ENCODE measurements at places on chromosomes 2 and 18.

DNA sequence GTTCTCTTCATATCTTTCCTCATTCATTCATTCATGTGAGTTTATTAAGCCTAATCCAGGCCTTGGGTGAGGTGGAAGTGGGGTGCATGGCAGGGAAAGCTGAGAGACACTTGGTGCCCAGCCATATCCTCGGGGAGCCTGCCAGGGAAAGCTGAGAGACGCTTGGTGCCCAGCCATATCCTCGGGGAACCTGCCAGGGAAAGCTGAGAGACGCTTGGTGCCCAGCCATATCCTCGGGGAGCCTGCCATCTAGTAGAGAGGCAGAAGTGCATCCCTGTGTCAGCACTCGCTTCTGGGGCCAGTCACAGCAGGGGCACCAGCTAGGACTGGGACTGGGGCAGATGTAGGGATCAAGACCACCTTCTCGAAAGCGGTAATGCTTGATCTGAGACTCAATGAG is 39.4 kb downstream of the DDX18 start:
- DNase-seq = no peak

DNA sequence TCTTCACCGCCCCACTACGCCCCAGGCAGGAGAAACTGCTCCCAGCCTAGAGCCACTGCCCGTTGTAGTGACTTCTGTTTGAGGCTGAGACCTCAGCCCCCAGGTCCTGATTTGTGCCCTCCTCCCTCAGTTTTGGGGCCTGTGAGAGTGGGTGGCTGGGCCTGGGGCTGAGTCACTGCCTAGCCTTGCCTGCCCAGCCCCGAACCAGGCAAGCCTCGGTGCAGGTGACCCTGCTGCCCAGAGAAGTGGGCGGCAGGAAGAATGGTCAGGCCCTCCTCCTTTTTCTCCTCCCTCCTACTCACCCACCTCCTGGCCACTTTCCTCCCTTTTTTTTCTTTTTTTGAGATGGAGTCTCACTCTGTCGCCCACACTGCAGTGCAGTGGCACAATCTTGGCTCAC is 66.6 kb downstream of the ZFP36L2 start:
- no peak for DNase-seq

GRCh38 chr2:33336036-33336625 is 140.3 kb upstream of the RASGRP3 start:
- DNase-seq = no peak

DNA sequence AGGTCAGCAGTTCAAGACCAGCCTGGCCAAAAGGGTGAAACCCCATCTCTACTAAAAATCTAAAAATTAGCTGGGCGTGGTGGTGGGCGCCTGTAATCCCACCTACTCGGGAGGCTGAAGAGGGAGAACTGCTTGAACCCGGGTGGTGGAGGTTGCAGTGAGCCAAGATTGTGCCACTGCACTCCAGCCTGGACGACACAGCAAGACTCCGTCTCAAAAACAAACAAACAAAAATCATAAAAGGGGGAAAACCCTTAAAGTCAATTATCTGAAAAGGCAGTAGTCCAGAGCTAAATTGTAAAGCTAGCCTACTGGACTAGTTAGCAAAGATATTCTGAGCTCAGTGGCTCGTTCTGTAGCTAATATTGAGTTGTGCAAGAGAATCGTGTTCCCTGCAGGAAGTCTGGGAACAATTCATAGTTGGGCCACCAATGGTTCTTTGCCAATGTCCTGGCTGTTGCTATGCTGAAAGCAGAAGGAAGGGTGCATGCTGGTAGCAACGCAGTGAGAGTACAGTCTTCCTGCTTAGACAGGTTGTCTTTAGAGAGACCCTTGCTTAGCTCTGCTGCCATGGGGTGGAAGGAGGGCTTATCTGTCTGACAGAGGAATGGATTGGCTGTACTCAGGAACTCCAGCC is 4.3 kb downstream of the TGOLN2 start:
- DNase-seq = no peak

GRCh38 chr18:23585007-23585871 is 1.1 kb downstream of the NPC1 start:
- DNase-seq = no peak

- no peak for DNase-seq
Measured at GRCh38 chr2:142885543-142885942, 8.1 kb downstream of the KYNU start.

DNA sequence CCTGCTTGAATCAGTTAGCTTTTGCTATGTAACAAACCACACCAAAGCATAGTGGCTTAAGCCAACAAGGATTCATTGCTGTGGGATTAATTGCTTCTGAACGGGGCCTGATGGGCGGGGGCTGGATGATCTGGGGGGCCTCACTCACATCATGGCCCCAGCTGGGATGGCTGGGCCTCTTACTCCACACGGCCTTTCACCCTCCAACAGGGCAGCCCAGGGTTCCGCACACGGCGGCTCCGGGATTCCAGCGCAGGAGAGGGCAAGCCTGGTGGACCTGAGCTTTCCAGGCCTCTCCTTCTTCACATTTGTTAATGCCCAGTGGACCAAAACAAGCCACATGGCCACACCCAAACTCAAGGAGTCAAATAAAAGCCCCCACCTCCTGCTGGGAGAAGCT is 86.3 kb upstream of the PHLPP1 start:
- no peak for DNase-seq

DNA sequence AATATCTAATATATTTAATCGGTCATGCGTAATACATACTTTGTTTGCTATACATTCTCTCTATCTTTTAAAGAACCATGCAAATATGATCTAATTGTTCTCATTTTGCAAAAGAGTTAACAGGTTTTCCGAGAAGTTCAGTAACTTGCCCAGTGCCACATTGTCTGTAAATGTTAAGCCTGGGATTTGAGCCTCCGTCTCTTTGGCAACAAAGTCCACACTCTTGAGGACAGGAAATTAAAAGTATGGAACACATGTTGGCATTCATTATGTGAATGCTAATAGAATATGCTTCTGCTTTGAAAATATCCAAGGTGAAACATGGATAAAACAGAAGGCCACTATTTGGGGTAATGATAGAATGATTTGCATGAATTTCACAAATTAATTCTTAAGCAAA is 85.2 kb downstream of the LRP1B start:
- DNase-seq = no peak

- DNase-seq = no peak
Measured at GRCh38 chr2:36394804-36395203, 39.2 kb downstream of the CRIM1 start.

DNA sequence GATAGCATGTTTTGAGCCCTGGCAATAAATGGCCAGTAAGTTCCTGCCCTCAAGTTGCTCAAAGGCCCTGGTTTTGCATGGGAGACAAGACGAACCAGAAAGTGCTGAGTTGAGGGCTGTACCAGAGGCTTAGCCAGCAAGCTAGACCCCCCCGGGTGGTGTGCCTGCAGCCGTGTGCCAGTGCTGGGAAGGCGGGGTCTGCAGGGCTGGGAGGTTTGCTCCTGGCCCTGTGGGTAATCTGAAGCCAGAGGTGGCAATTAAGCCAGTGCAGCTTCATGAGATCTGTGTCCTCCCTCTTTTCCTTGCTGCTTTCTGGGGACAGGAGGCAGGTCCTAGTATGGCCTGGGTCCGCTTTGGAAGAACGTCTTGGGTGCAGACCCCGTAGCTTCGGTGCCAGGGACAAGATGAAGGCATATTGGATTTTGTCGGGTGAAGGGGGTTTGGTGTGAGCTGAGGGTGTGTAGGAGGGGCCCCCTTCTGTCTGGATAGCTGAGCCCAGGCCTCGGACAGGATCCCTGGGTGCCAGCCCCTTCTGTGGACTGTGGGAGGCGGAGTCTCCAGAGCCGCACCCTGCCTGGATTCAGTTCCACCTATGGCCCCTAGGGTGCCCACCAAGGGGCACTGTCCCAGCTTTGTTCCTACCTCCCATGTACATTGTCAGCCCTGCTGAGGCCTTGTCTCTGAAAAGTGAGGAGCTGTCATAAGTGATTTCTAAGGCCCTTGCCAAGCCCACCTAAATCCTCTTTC is 15.6 kb downstream of the ATOH8 start:
- no peak for DNase-seq

GRCh38 chr2:201383136-201383535 is 26.0 kb upstream of the FLACC1 start:
- DNase-seq = no peak

DNA sequence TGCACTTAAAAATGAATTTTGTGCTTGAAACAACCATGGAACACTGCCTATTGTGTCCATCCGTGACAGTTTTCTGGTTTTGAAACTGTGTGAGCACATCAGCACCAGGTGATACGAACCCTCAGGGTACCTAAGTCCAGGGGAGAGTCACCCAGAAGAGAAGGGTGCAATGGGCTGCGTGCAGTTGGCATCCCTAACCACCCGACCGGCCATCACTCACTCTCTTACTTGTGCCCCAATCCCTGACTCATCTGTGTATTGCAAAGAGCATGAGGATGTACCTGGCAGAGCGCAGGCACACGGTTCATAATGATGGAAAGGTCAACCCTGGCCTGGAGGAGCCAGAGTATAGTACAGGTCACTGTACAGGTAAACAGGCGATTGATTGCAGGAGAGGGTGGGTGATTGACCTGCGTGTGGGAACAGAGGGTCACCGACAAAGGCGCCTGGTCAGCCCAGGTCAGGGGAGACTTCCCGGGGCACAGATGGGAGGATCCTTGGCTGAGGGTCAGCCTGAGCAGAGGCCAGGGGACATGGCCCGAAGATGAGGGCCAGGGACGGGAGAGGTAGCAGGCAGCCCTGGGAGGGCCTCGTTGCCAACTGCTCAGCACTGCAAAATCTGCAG is 160.3 kb downstream of the SEPTIN10 start:
- peak; percentile 50 for DNase-seq

- no peak for DNase-seq
Measured at GRCh38 chr2:20600756-20601325, 50.1 kb downstream of the HS1BP3 start.

DNA sequence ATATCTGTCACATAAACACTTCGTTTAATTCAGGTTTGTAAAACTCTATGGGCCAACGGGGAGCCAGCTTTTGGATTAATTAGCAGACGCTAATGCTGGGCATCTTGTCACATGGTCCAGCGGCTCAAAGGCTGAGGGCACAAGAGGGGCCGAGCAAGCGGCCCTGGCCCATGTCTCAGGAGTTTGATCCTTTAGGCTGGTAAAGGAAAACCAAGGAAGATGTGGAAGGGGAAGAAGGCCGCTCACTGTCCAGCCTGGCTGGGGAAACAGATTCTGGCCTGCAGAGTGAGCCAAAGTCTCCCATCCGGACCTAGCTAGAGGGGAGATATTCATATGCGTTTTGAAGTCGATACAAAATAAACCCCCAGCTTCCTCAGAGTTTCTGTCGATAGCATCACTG is 248.6 kb upstream of the SIX2 start:
- DNase-seq = no peak

DNA sequence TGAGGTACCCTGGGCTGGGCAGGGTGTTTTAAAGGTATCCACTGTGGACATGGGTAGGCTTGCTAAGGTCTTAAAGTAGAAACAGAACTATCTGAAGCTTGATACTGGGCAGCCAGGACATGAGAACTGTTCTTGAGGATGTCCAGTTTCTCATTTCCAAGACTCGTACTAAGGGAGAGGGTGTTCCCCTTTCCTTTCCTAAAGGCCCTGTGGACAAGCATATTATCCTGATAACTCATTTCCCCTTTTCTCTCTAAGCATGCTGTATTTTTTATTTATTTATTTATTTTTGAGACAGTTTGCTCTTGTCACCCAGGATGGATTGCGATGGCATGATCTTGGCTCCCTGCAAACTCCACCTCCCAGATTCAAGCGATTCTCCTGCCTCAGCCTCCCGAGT is 273.6 kb downstream of the PRKCE start:
- DNase-seq = no peak

DNA sequence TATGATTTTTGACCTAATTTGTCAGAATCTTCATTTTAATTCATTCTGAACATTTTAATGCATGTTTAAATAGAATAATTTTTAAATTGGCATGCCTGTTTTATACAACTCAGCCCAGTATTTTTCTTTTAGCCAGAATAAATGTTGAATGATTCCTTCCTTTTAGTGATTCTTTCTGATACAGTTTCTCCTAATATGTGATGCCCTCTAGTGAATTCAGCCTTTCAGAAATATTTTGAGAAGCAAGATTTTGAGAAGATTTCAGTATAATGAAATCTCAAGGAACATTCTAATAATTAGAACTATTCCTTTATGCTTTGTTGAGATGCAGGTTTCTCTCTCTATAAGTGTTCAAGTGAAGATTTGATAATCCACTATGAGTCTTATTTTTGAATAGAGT is 28.5 kb downstream of the LCLAT1 start:
- no peak for DNase-seq

- DNase-seq = no peak
Measured at GRCh38 chr18:28088477-28088876, 88.5 kb downstream of the CDH2 start.

GRCh38 chr2:226115832-226116200 is 683.8 kb downstream of the IRS1 start:
- DNase-seq = no peak

DNA sequence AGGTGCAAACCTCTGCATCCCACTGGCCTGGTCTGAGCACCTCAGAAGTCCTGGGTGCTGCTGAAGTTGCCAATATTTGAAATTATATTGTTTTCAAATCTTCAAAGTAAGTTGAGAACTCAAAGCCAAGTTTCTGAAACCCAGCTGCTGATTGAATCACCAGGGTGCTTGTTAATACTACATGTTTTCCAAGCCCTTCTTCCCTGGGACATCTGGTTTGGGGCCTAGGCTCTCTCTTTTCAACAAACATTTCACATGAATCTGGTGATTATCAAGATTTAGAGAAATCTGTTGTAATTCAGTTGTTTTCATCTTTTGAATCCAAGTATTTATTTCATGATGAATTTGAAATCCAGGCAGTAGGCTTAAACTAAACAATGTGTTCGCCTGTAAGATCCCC is 24.4 kb downstream of the MLPH start:
- DNase-seq = no peak

GRCh38 chr18:5461041-5461440 is 82.8 kb downstream of the EPB41L3 start:
- DNase-seq = no peak

DNA sequence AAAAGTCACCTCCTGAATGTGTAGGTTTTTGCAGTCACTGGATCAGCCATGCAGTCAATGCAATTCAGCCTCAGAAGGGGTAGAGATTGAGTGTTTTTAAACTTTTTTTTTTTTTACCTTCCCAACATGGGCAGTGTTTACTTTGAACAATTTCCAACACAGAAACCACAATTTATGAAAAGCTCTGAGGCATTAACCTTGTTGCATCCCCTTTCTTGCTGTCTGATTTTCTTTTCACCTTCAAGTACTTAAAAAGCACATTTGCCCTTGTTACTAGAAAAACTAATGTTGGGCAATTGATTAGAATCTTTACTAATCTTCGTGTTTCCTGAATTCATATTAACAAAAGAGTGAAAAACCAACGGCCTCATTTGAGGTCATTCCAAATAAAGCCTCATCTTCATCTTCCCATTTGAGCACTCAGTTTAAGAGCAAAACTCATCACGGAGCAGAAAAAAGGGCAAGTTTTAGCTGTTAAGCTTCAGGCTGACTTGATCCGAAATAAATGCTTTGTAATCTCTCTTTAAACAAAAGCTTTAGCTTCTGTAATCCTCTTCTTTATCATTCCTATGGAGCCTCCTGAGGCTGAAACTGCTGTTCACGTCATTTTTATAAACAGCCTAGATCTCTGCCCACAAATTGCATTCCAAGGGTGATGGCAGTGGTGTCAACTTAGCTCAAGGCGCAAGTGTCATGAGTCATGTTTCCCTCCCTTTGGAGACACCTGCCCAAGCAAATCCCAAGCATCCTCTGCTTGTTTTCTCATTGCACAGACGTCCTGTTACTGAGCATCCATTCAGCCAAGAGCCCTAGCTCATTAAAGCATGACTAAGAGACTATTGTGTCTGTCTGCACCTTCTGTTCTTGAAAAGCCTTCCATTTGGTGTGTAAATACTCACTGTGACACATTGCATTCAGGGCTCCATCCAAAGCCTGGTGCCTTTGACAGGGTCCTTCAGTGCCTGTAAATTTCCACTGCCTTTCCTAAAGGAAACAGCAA is 107.7 kb downstream of the HNMT start:
- no peak for DNase-seq

GRCh38 chr2:169525434-169525833 is 15.9 kb downstream of the KLHL41 start:
- no peak for DNase-seq

All from left forelimb (tissue), 1 donor.